ENCODE measurements at places on chromosomes 5 and 9. TPM values are rescaled to one million over a fixed set of nuclear protein-coding genes. Genes with fewer than 3 reads are reported as not detected.

Gene NPDC1
- total RNA-seq, result 78.9 TPM

Gene RNF183
- 0.19 TPM for total RNA-seq

Gene AGXT2
- total RNA-seq, result not detected

Gene TRAF1
- 1.9 TPM for total RNA-seq

Gene SLCO6A1
- total RNA-seq, result not detected

Gene RASEF
- 6.7 TPM for total RNA-seq

Gene TRIM7
- total RNA-seq, result 40.4 TPM

Gene FBP2
- total RNA-seq, result not detected

Gene PDE8B
- 2.0 TPM for total RNA-seq

Gene INSYN2B
- total RNA-seq, result 0.11 TPM

Gene NMUR2
- total RNA-seq, result 0.08 TPM

Gene DMRT3
- total RNA-seq, result not detected

Gene LCN9
- not detected for total RNA-seq

Gene EIF4E1B
- not detected for total RNA-seq

Gene DOCK8
- total RNA-seq, result 0.51 TPM

Gene PCDHGB6
- total RNA-seq, result 0.09 TPM

Gene PPIP5K2
- 16.2 TPM for total RNA-seq

Gene ELL2
- 36.0 TPM for total RNA-seq

Gene DENND4C
- total RNA-seq, result 20.5 TPM

Gene GABRA1
- total RNA-seq, result not detected

Gene SPAAR
- total RNA-seq, result 0.09 TPM

Gene FOXD4L4
- total RNA-seq, result 0.13 TPM

Gene SPOCK1
- 15.8 TPM for total RNA-seq

Gene RPS23
- 3,345 TPM for total RNA-seq

Gene SPIN1
- 37.3 TPM for total RNA-seq

Data from A549 treated with AZD2906 at 1 μM for 4 hours (cell line).